ENCODE measurements at places on chromosomes 4 and X.

GRCh38 chr4:68589790-68590189, 13.7 kb upstream of the UGT2B17 start:
- DNase-seq = no peak

DNA sequence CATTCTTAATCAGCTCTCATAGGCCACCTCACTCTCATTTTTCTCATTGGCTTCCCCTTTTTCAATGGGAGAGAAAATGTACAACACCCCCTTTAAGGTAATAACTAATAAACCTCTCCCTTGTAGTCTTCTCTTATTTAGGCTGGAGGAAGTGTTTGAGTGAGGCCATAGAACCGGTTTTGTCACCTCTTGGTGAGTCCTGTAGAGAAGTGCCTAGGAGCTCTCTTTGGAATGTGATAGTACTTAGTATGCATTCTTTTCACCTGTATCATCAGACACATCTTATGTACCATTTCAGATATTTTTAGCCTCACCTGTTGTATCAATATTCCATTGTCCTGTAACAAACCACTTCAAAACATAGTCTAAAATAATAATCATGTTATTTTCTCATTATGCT, 3.5 kb upstream of the TAB3 start:
- no peak for DNase-seq

- DNase-seq = peak; percentile 24
These were observed 117.8 kb upstream of the NOCT start for GRCh38 chr4:138897811-138898226.

- no peak for DNase-seq
These were observed 11.4 kb downstream of the MCUB start for GRCh38 chr4:109571494-109571893.

DNA sequence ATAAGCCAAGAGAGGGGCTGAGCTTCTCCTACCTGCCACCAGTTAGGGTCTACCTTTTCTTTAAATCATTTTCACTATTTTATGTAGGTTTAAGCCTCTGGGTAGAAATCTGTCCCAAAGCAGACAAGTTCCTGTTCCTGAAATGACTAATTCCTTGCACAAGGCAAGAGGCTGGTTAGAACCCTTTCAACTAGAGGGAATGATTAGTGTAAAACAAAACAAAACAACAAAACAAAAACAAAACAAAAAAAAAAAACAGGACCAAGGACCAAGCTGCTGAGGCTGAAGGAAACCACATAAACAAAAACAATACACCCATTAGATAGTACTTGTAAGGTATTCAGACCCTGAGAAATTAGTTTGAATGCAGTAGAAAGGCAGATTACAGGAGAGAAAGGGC, 62.7 kb downstream of the MAML3 start:
- no peak for DNase-seq

- no peak for DNase-seq
These were observed 50.4 kb downstream of the GPC4 start for GRCh38 chrX:133364865-133365264.

DNA sequence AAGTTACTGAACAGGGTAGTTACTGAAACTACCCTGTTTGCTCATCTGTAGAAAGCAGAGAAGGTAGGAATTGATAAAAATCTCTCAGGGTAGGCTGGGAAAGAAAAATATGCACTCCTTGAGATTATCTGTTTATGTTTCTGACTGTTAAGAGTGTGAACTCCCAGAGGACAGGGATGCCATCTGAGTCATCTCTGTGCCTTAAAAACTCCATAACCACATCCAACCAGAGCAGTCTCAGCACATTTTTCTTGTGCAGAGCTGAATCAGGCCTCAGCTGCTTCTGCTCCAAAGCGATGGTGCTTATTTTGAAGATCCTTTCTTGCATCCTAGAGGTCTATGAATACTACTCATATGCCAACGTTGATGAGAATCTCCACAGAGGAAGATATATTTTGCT, 9.9 kb downstream of the CENPVL3 start:
- no peak for DNase-seq

DNA sequence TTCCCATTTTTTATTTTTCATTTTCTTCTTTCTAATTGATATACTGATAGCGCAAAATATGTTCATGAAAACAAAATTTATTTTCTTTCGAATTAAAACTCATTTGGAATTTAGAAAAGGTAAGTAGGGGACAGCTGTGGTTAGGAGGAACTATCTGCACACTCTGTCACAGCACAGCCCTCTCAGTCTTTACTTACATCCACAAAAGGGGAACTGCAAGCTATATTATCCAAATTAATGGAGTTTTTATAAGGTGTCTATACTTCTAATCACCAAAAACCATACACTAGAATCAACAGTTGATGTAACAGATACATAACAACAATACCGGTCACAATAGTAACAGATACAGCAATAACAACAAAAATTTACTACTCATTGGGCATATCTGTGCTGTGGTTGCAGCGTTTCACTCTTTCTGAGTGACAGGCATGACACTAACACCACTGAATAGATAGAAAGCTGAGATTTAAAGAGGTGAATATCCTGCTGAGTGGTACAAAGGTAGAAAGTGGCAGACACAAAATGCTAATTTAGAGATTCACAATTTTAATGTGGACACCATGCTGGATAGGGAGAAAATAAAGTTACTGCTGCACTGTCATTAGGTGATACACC, 160.7 kb downstream of the PPP3CA start:
- no peak for DNase-seq

DNA sequence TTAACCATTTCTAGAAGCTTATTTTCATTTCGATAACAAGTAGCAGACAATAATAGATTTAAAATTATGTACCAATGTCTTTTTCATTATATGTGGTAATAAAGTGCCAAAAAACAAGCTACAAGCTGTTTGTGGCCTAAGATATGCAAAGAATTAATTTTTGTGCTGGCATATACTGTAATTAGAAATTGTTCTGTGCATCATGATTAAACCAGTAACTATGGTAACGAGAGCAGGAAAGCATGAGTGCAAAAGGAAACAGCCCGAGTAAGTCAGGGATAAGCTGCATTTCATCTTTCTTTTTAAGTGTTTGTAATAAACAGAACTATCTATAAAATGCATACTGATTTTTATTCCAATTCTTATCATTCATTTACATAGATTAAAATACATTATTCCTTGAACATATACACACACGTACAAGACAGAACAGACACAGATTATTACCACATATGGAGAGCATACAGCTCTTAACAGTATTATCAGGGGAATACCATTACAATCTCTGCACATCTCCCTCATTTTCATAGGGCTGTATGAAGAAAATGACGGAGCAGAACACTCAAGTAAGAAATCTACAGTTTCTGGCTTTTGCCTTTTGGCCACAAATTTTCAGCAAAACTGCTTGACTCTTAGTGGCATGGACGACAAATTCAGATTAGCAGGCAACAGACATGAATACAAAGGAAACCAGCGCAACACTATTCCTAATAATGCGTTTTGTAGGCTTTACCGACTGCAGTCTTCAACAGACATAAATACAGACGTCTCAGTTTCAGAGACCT, 121.3 kb upstream of the WDR17 start:
- no peak for DNase-seq

DNA sequence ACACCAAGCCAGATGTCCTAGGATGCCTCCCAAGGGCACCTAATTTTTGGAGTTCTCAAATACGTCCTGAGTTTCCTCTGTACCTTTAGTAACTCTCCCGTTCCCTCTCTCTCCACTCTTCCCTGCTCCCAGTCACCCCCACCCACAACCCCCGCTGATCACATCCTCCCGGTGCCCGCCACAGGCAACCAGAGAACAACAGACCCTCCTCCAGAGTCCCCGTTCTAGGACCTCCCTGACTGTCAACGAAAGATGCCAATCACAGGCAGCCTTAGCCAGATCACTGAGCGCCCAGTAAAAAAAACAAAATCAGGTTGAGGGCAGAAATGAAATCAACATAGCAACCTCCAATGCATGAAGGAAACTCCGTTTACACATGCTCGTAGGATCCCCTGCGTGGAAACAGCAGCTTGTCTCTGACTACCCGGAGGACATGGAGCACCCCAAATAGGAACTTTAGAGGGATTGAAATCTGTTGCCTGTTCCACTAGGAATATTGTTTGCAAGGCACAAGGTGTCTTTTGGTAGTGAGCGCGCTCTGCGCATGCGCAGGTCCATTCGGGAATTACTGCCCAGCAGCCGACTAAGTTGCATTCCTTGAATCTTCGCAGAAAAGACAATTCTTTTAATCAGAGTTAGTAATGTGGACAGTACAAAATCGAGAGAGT, at the start of gene GABRB1:
Gene GABRB1, plus strand, starts transcription at position 557 of the 668 bp plus-strand sequence.
- DNase-seq = peak; percentile 27

GRCh38 chr4:12579172-12579571, 905.0 kb downstream of the RAB28 start:
- DNase-seq = no peak
